ENCODE measurements at places on chromosomes 1 and 21.

- DNase-seq = no peak
- H3K36me3 ChIP-seq = no peaks in the 10 kb centered on the region
- no peak overlapping the region for H3K4me3 ChIP-seq
- H3K27ac ChIP-seq = no peak overlapping the region
- H3K4me1 ChIP-seq = no peaks in the 10 kb centered on the region
Observed at GRCh38 chr1:246798606-246799496, 74.6 kb downstream of the SCCPDH start.

GRCh38 chr1:186967656-186968394 lies 139.1 kb downstream of the PLA2G4A start:
- H3K4me3 ChIP-seq = no peak overlapping the region
- no peak overlapping the region for H3K27ac ChIP-seq
- DNase-seq = no peak
- no peaks in the 10 kb centered on the region for H3K4me1 ChIP-seq

DNA sequence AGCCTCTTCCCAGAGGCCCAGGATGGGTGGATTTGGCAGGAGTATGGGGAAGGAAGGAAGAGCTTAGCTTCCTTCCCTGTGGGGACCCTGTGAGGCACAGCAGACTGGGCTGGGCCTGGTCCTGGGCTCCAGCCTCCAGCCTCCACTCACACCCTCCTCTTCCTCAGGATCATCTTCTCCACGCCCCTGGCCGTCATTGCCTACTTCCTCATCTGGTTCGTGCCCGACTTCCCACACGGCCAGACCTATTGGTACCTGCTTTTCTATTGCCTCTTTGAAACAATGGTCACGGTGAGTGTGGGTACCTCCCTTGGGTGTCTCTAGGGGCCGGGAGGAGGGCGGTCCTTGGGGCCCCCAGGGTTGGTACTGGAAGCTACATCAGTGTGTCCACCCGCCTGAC lies 10.1 kb downstream of the MFSD2A start:
- H3K36me3 ChIP-seq = no peaks in the 10 kb centered on the region
- no peak overlapping the region for H3K27ac ChIP-seq
- H3K27me3 ChIP-seq = no peaks in the 10 kb centered on the region
- DNase-seq = no peak
- H3K4me3 ChIP-seq = no peak overlapping the region

DNA sequence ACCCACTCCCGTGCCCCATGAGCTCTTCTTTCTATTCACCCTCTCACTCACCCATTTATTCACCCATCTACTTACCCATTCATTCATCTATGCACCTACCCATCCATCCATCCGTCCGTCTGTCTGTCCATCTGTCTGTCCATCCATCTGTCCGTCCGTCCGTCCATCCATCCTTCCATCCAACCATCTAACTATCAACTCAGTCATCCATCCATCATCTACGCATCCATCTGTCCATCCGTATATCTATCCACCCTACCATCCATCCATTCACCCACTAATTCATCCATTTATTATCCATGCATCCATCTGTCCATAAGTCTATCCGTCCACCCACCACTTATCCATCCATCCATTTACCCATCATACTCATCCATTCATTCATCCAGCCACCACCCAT lies 10.8 kb upstream of the CSF3R start:
- H3K36me3 ChIP-seq = no peaks in the 10 kb centered on the region
- H3K4me3 ChIP-seq = no peak overlapping the region
- DNase-seq = no peak
- H3K4me1 ChIP-seq = no peaks in the 10 kb centered on the region
- no peaks in the 10 kb centered on the region for H3K27me3 ChIP-seq
- H3K27ac ChIP-seq = no peak overlapping the region

GRCh38 chr1:233295237-233295974 lies at the start of gene PCNX2:
Gene PCNX2, minus strand, starts transcription at chr1:233295725. Its CDS starts 247 bp downstream, at chr1:233295478.
- peak within 1 kb of the TSS; percentile 78 for H3K4me3 ChIP-seq
- peak; percentile 53 for DNase-seq
- no peaks in the 10 kb centered on the region for H3K36me3 ChIP-seq
- H3K27ac ChIP-seq = peak within 1 kb of the TSS; percentile 55
- H3K27me3 ChIP-seq = no peaks in the 10 kb centered on the region
- peaks cover 7% of the 10 kb centered on the region for H3K4me1 ChIP-seq

DNA sequence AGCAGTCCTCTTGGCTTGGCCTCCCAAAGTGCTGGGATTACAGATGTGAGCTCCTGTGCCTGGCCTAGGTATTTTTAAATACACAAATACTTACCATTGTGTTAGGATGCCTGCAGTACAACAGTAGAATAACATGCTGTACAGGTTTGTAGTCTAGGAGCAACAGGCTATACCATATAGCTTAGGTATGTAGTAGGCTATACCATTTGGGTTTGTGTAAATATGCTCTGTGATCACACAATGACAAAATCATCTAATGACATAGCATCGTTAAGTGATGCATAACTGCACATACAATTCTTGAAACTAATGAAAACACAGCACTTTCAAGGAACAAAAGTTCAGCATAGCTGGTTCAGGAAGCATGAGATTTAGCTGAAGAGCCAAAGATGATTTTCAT lies 12.7 kb downstream of the POU2F1 start:
- H3K4me1 ChIP-seq = peaks cover 8% of the 10 kb centered on the region
- no peaks in the 10 kb centered on the region for H3K36me3 ChIP-seq
- no peaks in the 10 kb centered on the region for H3K27me3 ChIP-seq
- H3K4me3 ChIP-seq = no peak overlapping the region
- H3K27ac ChIP-seq = no peak overlapping the region

GRCh38 chr1:33231166-33231565 lies 25.1 kb upstream of the ZNF362 start:
- no peaks in the 10 kb centered on the region for H3K27me3 ChIP-seq
- no peak for DNase-seq
- no peaks in the 10 kb centered on the region for H3K4me1 ChIP-seq
- H3K36me3 ChIP-seq = no peaks in the 10 kb centered on the region
- no peak overlapping the region for H3K27ac ChIP-seq

DNA sequence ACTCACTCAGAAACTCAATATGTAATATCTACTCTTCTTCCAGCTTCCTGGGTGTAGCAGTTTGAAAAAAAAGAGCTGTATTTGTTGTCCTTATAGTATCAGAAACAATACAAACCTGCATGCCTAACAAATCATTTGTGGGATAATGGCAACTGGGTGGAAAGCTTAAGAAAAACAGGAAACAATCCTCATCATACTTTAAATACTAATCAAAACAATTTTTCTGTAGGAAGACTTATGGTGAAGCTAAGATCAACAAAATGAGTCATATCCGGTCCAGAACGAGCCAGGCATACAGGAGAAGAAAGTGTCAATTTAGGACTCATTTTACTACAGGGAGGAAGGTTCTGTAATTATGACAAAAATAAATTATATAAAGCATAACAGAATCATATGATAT lies 181.8 kb upstream of the ADGRL4 start:
- no peaks in the 10 kb centered on the region for H3K36me3 ChIP-seq
- H3K27me3 ChIP-seq = no peaks in the 10 kb centered on the region
- no peak overlapping the region for H3K4me3 ChIP-seq
- H3K4me1 ChIP-seq = no peaks in the 10 kb centered on the region
- DNase-seq = no peak

- H3K4me3 ChIP-seq = no peak overlapping the region
- no peaks in the 10 kb centered on the region for H3K4me1 ChIP-seq
- no peak for DNase-seq
- no peaks in the 10 kb centered on the region for H3K36me3 ChIP-seq
- no peak overlapping the region for H3K27ac ChIP-seq
- no peaks in the 10 kb centered on the region for H3K27me3 ChIP-seq
Observed at GRCh38 chr1:212135166-212135565, 99.6 kb downstream of the DTL start.

DNA sequence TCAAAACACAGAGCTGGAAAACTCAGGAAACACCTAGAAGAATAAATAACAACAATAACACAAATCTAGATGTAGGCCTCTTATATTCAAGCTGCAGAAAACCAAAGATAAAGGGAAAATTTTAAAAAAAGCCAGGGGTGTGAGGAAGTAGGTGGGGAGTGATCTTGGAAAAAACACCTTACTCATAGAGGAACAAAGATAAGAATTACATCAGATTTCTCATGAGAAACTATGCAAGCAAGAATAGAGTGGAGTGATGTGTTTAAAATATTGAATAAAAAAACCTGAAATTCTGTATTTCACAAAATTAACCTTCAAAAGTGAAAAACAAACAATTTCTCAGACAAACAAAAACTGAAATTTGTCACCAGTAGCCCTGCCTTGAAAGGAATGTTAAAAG lies 265.5 kb upstream of the RGS18 start:
- no peak overlapping the region for H3K27ac ChIP-seq
- no peak overlapping the region for H3K4me3 ChIP-seq
- no peaks in the 10 kb centered on the region for H3K36me3 ChIP-seq
- DNase-seq = no peak
- no peaks in the 10 kb centered on the region for H3K4me1 ChIP-seq

GRCh38 chr1:230825761-230826160 lies 42.6 kb downstream of the C1orf198 start:
- DNase-seq = no peak
- no peaks in the 10 kb centered on the region for H3K27me3 ChIP-seq
- H3K36me3 ChIP-seq = no peaks in the 10 kb centered on the region
- H3K27ac ChIP-seq = no peak overlapping the region

GRCh38 chr1:31483012-31483946 lies 70.3 kb downstream of the SERINC2 start:
- no peaks in the 10 kb centered on the region for H3K27me3 ChIP-seq
- DNase-seq = no peak
- H3K27ac ChIP-seq = no peak overlapping the region
- no peak overlapping the region for H3K4me3 ChIP-seq

DNA sequence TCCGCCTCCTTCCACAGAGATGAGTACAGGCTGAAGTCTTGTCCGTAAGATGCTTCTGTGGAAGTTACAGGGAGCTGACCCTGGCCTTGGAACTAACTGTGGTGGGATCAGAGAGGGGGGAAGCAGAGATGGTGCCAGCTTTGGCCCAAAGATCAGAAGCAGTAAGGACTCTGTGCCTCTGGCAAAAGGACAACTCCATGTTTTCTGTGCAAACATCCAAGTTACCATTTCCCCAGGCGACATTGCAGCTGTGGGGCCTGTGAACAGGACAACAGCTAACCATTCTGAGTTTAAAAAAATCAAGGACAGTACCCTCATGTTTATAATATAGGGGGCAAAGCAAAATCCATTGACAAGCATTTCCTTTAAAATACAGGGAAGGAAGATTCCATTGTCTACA lies 38.4 kb downstream of the TEX35 start:
- no peak for DNase-seq
- no peaks in the 10 kb centered on the region for H3K4me1 ChIP-seq
- H3K27me3 ChIP-seq = no peaks in the 10 kb centered on the region

- DNase-seq = no peak
- H3K4me1 ChIP-seq = no peaks in the 10 kb centered on the region
- H3K27me3 ChIP-seq = no peaks in the 10 kb centered on the region
- H3K36me3 ChIP-seq = no peaks in the 10 kb centered on the region
- H3K4me3 ChIP-seq = no peak overlapping the region
Observed at GRCh38 chr1:198472119-198472518, 68.4 kb downstream of the ATP6V1G3 start.

DNA sequence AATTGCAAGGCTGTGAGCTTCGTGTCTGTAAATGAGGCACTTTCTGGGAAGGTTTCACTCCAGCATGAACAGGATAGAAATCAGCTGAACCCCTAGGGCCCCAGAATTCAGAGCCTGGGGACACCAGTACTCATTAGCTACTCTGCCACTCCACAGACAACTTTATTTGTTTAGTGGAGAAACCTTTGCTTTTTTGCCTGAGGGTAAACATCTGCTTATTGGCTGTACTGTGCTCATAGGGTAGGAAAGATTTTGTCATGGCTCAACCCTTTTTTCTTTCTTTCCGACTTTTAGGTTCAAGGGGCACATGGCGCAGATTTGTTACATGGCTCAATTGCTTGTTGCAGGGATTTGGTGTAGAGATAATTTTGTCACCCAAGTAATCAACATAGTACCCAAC lies 138.4 kb upstream of the BACE2 start:
- H3K27ac ChIP-seq = no peak overlapping the region
- no peaks in the 10 kb centered on the region for H3K36me3 ChIP-seq
- H3K27me3 ChIP-seq = no peaks in the 10 kb centered on the region
- H3K4me1 ChIP-seq = no peaks in the 10 kb centered on the region
- H3K4me3 ChIP-seq = no peak overlapping the region

GRCh38 chr1:245901037-245901436 lies 606.0 kb downstream of the SMYD3 start:
- no peak for DNase-seq
- no peaks in the 10 kb centered on the region for H3K4me1 ChIP-seq
- H3K27ac ChIP-seq = no peak overlapping the region
- H3K4me3 ChIP-seq = no peak overlapping the region

DNA sequence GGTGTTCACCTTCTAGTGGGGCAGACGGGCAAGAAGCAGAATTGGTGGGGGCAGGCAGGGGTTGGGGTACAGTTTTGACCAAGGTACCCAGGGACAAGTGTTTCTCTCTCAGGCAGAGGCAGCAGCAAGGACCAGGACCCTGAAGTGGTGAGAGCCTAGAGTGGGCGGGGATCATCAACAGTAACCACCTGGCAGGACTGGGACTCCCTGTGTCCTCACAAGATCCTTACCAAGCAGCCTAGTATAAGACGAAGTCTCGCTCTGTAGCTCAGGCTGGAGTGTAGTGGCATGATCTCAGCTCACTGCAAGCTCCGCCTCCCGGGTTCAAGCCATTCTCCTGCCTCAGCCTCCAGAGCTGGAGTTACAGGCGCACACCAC lies 3.2 kb upstream of the NADK start:
- no peaks in the 10 kb centered on the region for H3K27me3 ChIP-seq
- no peak for DNase-seq
- H3K27ac ChIP-seq = peak overlapping the region; percentile 81
- no peak overlapping the region for H3K4me3 ChIP-seq

GRCh38 chr1:179164494-179164893 lies 65.0 kb downstream of the ABL2 start:
- no peak for DNase-seq
- no peaks in the 10 kb centered on the region for H3K4me1 ChIP-seq
- H3K4me3 ChIP-seq = no peak overlapping the region
- no peaks in the 10 kb centered on the region for H3K36me3 ChIP-seq

DNA sequence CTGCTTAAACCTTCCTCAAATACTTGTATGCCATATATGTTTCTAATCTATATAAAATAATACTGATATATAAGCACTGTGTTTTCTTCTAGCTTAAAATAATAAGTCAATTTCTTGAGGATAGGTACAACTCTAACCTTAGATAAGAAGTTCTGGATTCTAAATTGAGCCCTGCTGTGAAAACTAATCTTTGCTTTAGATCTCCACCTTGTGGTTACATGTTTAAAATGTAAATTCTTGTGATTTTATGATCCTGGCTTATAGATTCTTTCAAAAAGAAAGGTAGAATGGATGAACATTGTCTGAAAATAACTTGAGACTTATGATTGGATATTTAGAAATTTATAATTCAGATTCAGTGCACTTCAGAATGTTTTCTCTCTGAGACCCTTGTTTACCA lies 38.9 kb upstream of the HMCN1 start:
- H3K4me3 ChIP-seq = no peak overlapping the region
- no peaks in the 10 kb centered on the region for H3K27me3 ChIP-seq
- no peaks in the 10 kb centered on the region for H3K4me1 ChIP-seq
- DNase-seq = no peak

All from naive thymus-derived CD4-positive, alpha-beta T cell (primary cell).